ENCODE measurements at places on chromosomes 1 and 21.

DNA sequence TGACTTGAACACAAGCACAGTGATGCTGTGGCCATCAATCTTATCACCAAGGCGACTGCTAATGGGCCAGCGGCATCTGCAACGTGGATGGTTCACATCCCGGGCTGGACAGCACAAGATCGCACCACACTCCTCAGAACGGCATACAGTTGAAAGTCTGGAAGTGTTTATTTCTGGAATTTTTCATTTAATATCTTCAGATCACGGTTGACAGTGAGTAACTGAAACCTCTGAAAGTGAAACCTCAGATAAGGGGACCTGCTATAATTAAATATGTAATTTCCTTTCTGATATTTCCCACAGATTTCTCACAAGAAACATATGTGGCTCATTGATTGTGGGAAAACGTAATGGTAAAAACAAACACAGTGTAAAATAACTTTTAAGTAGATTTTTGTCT is 83.7 kb downstream of the POFUT2 start:
- no peak for DNase-seq

DNA sequence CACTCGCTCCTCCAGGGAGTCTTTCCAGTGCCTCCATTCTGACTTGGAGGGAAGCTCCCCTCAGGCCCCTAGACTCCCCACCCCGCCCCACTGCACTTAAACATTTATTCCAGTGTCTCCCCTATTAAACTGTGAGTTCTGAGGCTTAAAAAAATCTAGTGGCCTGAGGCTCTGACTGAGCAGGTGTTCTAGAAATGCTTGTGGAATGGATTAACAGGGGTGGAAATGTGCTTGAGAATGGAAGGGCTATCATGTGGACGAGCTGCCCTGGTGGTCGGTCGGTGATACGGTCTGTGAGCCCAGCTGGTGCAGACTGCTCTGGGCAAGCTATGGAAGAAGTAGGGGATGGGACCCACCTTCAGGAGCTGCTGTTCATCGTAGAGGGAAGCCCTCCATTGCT is 130.2 kb downstream of the PEX14 start:
- no peak for DNase-seq

DNA sequence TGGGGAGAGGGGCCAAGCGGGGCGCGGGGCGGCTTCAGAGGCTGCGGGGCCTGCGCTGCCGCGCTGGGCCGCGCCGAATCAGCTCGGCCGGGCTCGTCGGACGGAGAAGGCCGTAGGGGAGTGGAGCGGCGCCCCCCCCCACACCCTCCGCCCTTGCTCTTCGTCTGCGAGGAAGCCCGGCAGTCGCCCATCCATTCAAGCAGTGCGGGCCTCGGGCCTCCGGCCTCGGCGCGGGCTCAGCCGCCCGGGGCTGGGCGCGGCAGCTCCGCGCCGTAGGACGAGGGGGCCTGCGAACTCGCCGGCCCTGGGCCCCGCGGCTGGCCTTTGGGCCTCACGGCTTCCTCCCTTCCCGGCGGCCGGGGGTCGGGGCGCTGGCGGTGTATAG is 564 bp downstream of the CTPS1 start:
- no peak for DNase-seq

- no peak for DNase-seq
These were observed 12.4 kb upstream of the H3-3A start for GRCh38 chr1:226050133-226050532.

- DNase-seq = peak; percentile 12
These were observed 22.8 kb downstream of the LHX4 start for GRCh38 chr1:180252638-180253536.

GRCh38 chr1:149917571-149918144 is at the start of gene SV2A:
Gene SV2A, minus strand, starts transcription at chr1:149917844. Its CDS starts 4,004 bp downstream, at chr1:149913840.
- peak; percentile 26 for DNase-seq
